NCI-H1048 (cell line): ENCODE measurements at places on chromosomes 5 and 9.

DNA sequence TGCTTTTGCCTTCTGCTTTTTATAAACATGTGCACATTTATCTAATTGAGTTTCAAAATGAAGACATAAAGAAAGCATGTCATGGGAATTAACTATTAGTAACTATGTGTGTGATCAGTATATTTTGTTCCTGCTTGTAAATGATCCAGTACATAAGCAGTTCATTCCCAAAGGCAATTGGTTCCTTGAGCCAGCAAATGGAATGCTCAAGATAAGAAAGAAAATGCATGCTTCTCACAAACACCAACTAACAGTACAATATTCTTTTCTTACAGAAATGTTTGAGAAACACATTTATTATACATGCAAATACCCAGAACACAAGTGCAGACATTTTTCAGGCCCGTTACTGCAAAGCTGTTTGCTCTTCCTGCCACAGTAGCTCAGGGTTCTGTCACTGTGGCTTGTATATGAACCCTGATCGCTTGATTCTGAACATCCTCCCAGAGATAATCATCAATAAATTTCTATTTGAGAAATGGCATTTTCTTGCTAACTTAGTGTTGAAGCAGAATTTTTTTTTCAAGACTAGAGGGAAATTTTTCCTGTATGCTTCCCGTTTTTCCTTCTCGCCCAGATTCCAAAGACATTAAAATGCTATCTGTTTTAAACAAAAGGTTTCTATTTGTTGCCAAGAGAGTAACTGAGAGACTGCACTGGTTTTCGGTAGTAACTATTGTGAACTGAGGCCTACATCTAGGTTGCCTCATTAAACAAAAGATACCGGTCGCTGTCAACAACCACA is 1.9 kb downstream of the GNAQ start:
- no peak for DNase-seq

DNA sequence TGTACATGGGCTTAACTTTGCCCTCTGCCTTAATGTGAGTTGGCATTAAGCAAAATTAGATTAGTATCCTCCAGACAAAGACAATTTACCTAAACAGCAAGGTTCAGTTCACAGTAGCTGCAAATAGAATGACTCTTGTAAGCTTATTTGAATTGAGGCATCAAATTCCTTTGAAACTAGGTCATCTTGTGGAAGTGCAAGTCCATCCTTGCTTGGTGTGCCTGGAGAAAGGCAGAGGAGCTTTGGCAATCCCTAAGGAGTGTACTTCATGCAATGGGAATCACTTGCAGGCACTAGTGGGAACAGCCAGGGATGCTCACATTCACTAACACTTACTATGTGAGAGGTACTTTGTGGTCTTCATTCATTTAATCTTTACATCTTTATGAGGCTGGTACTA is 118.3 kb downstream of the DRD1 start:
- no peak for DNase-seq

GRCh38 chr9:23768861-23769260 is 57.2 kb downstream of the ELAVL2 start:
- no peak for DNase-seq

DNA sequence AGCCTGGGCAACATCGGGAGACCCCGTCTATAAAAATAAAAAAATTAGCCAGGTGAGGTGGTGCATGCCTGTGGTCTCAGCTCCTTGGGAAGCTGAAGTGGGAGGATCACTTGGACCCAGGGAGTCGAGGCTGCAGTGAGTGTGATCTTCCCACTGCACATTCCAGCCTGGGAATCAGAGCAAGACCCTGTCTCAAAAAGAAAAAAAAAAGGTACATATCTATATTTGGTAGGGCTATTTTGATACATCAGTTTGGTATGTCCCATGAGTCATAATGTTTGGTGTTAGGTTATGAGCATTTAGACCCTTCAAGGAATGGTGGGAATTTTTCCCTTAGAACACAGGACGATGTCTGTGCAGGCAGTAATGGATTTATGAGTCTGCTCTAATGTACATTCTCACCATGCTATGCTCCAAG is 55.3 kb upstream of the POU4F3 start:
- DNase-seq, result no peak

- no peak for DNase-seq
Observed at GRCh38 chr9:128764361-128764760, 7.4 kb downstream of the ZER1 start.

GRCh38 chr5:170353961-170354360 is 35.2 kb downstream of the KCNMB1 start:
- no peak for DNase-seq

DNA sequence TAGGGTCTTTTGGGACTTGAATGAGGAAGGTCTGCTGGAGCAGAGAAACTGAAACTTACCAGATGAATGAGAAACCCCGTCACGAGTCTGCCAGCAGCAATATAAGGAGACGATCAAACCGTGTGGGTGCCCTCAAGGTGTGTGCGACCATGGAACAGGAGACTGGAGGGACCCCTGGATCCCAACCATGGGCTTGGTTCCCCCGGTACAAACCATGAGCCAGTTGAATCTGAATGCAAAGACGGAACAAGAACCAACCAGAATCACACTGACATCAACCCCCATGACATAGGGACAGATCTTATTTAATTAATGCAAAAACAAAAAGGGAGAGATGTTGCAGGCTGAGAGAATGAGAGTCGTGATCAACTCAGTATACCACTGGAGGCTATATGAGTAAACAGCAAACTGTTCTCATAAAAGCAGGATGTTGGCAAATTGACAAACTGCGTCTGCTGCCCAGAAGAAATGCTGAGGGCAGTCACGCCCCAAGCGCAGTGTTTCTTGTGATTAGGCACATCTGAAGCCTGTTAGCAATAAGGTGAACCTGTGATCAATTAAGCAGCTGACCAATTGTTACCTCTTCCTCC is 475.5 kb upstream of the ACO1 start:
- no peak for DNase-seq

- DNase-seq, result no peak
Observed at GRCh38 chr9:91029650-91030361, 228.2 kb downstream of the SYK start.

DNA sequence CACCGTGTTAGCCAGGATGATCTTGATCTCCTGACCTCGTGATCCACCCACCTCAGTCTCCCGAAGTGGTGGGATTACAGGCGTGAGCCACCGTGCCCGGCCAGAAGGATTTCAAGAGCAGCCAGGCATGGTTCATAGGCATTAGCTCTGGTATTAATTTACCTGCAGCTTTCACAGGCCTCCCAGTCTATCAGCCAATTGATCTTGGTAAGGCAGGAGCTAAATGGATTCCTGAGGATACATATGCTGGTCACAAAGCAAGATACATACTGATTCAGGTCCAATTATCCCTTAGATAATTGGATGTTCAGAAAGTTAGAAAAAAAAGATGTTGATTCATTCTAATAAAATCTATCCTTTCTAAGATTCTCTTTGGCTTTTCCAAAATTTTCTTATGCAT is 487.1 kb downstream of the TLE1 start:
- DNase-seq, result no peak
